Stimulated activated CD4-positive, alpha-beta T cell treated with anti-CD3 and anti-CD28 coated beads, TNF-alpha, amount 100 ng/mL, for 48 hours (primary cell): ENCODE measurements at places on chromosomes 3 and 15.

GRCh38 chr15:67836477-67836876 is 3.4 kb downstream of the RNU6-1 start:
- no peak for DNase-seq

DNA sequence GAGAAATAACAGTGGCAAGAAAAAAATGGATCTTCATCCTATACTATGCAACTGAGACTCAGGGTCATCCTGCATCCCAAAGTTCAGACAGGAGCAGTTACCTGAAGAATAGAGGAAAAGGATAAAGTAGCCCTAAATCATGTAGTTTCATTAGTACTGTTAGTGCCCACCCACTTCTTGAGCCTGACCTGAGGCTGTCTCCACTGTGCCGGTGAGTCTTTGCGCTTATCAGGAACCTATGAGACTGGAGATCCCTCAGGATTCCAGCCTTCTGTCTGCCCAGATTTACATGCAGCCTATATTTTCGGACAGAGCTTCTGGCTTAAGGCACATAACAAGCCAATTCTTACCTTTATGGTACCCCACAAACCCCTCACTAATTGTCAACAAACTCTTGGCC is 791.6 kb downstream of the ROBO1 start:
- no peak for DNase-seq

DNA sequence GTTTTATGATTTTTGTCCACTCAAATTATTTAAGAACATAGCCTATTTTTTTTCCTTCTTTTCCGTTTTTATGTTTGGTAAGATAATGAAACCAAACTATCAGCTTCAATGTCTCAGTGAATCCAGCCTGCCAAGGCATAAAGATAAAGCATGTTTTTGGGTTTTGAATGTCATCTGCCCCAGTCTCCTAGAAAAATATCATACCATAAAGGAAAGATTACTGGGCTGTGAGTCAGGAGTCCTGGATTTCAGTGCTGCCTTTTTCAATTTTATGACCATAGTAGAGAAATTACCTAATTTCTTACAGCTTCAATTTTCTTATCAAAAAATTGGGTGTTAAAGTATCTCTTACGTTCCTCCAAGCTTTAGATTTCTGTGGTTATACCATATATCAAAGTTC is 87.5 kb downstream of the GAP43 start:
- no peak for DNase-seq

DNA sequence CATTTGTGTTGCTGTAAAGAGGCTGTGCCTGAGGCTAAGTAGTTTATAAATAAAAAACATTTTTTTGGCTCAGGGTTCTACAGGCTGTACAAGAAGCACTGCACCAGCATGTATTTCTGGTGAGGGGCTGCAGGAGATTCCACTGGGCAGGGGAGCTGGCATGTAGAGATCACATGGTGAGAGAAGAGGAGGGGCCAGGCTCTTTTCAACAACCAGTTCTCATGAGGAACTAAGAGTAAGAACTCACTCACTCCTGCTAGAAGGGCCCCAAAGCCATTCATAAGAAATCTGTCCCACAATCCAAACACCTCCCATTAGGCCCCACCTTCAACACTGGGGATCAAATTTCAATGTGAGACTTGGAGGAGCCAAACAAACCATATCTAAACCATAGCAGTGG is 214.9 kb upstream of the LMCD1 start:
- no peak for DNase-seq

GRCh38 chr3:133866141-133866540 is 29.5 kb downstream of the RAB6B start:
- DNase-seq: no peak

- no peak for DNase-seq
Observed at GRCh38 chr15:67992834-67993233, 61.3 kb upstream of the PIAS1 start.

- no peak for DNase-seq
Observed at GRCh38 chr15:35136321-35137189, 51.5 kb upstream of the NANOGP8 start.

GRCh38 chr15:32867313-32867626 is 149.5 kb downstream of the GREM1 start:
- no peak for DNase-seq

- no peak for DNase-seq
Observed at GRCh38 chr3:146466604-146467003, 2.8 kb downstream of the PLSCR2 start.
